ENCODE measurements at places on chromosomes 12 and 14.
A peak's percentile ranks its signal among the peaks of the same experiment; 100 is the strongest.

- no peak for DNase-seq
Measured at GRCh38 chr14:34211732-34212131, 250.3 kb downstream of the SPTSSA start.

DNA sequence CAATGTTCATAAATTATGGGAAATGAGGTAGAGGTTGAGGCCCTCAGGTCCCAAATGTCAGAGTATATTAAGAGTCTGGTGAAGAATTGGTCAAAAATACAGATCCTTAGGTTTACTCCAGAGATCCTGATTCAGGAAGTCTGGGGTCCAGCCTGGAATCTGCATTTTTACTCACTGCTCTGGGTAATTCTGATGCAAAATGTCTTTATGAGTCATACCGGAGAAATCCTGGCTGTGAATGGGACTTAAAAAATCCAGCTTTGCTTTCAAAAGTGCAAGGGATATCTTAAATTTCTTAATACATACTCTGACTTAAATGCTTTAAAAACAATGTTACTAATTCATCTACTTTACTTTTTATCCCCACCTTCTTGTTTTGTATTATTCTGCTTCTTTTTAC is 74.5 kb downstream of the FERMT2 start:
- no peak for DNase-seq

- DNase-seq, result no peak
Measured at GRCh38 chr12:113070117-113070906, 13.8 kb downstream of the DTX1 start.

DNA sequence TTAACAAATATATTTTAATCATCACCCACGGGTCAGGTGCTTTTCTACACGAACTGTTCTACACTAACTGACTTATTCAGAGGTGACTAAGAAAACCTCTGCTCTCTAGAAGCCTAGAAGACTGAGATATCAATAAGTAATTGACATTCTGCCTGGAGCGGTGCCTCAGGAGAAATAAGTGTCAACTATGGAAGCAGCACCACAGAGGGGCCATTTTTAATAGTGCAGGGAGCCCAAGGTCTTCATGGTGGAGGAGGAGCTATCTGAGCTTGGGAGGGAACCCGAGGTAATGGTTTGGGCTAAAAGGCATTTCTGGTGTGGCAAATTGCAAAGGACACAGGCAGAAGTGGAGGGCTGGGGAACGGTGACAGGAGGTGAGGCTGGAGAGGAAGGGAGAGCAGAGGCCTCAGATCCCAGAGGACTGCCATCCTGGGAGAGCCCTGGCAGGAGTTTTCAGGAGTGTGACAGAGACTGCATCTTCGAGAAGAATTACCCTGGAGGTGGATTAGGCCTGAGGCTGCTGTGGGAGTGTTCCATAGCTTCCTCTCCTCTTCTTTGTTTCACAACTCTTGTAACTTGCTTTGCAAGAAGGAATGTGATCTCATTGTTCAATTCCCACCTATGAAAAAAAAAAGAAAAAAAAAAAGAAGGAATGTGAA is 123.1 kb downstream of the NPAS3 start:
- DNase-seq, result no peak

- no peak for DNase-seq
Measured at GRCh38 chr14:74562515-74563232, 49.4 kb downstream of the LTBP2 start.

DNA sequence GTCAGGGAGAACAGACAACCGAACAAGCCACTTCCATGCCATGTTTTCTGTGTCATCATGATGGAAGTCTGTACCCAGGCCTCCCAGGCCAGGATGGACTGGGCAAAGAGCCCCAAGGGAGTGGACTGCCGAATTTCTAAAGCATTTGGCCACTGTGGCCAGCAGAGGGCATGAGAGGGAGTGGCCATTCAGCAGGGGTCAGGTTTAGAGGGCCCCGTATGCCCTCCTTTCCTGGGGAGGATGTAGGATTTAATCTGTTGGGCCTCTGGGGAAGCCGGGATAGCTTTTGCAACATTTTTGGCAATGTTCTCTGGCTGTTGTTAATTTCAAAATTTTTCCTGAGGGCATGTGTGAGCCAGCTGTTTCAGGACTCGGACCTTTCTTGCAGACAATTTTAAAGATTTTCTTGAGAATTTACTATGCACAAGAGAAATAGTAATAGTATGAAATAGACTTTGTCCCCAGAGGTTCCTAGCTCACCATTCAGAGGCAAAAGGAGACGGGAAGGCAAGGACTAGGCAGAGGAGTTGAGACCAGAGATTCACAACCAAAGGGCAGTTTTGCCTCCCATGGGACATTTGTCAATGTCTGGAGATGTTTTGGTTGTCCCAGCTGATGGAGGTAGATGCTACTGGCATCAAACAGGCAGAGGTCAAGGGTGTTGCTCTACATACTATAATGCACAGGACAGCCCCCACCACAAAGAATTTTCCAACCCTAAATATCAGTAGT is 18.0 kb downstream of the ACACB start:
- peak; percentile 67 for DNase-seq

DNA sequence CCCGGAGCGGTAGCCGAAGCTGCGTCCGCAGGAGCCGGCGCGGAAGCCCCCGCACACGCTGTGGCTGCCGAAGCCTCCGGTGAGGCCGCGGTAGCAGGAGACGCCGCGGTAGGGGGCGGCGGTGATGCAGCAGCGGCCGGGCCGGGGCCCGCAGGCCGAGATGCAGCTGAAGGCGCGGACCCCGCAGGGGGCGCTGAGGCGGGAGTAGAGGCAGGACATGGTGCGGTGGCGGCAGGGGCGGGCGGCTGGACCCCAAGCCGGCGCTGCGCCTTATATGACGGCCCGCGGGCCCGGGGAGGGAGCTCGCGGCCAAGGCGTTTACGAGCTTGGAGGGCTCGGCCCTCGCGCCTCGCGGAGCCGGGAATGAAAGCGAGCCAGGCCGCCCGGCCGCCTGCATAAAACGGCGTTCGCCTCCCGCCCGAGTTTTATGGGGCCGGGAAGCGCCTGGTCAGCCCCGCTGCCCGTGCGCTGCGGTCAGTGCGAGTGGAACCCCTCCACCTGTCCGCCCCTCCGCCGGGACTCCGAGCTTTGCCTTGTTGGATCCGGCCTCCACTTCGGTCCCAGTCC is 16.0 kb upstream of the KRT86 start:
- DNase-seq, result no peak

DNA sequence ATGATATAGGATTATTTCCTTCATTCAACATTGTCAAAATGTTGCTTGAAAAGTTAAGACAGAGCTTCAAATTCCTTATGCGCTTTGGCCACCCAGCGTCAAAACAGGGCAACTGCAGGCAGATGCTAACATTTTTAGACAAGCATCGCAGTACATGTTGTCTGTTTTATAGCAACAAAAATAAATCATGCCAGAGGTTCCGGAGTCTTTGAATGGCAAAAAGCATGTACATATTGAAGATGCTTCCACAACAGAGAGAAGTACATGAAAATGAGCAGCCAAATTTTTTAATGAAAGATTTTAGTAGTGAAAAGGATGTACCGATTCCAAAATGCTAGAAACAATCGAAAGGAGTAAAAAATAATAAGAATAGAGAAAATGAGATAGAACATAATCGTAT is 49.8 kb upstream of the USP15 start:
- peak; percentile 18 for DNase-seq

DNA sequence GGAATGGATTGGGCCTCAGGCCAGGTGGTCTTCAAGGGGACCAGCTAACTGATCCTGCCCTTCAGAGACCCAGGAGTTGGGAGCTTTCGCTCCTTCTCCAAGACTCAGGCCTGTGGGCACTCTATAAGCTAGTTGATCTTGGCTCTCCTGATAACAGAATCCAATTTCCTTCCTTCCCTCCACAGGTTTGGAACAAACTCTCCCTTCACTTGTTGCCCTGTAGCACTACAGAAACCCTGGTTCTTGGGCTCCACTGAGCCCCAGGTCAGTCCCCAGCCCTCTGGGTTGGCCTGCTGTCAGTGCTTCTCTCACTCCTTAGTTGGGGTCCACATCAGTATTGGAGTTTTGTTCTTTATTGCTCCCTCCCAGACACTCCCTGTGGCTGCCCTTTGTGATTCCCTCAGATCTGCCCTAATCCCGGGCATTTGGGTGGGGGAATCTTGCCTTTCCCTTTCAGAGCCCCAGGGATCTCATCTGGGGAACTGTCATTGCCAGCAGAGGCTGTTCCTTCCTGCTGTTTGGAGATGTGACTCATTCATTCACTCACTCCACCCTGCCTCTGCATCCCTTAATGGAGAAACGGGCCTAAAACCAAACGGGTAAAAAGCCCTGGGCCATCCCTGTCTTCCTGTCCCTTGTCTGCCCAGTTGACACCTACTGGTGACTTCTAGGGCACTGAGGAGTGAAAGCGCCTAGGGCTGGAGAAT is 4.4 kb upstream of the GPD1 start:
- no peak for DNase-seq

DNA sequence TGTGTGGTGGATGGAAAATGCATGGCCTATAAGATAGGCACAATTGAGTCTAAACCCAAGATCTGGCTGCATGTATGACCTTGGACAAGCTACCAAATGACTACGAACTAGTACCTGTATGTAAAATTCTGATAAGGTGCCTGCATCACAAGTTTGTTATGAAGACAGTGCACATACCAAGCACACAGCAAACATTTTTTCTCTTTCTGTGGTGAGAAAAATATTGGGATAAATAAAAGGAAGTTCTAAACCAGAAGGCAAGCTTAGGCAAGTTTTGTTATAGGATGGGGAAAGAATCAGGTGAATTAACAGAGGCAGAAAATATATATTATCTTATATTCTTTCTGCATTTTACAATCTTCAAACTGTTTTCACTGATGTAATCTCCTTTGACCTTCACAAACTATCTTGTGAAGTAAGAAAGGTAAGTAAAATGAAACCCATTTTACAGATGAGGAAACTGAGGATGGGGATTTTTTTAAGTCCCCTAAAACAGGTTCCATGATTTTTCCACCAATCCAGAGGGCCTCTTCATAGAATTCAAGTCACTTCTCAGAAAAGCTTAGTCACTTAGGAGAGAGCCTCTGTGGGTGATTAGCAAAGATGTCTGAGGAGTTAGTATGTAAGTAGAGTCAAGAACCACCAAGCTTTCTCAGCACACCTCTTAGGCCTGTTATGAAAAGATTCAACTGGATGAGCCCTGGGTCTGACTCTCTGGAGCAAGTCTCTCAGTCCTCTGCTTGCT is 132.0 kb upstream of the RAP1B start:
- DNase-seq, result no peak

DNA sequence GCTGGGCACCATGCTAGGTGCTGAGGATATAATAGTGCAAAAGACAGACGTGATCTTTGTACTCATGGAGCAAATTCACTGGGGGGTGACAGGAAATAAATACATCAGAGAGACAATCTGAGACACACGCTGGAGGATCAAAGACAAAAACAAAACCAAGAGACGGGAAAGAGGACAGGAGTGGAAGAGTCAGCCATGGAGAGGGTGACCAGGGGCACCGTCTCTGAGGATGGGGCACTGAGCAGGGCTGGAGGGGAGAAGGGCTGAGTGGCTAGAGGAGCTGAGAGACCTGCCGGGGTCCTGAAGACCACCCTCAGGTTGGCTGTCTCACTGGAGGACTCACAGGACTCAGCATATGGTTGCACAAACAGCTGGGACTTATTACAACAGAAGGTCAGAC is 81.9 kb downstream of the TMEM132D start:
- no peak for DNase-seq

- no peak for DNase-seq
Measured at GRCh38 chr12:122323311-122324019, 57.2 kb upstream of the VPS33A start.

- no peak for DNase-seq
Measured at GRCh38 chr12:75322464-75322863, 7.7 kb downstream of the CAPS2 start.

GRCh38 chr14:103512701-103513611 is 9.7 kb downstream of the CKB start:
- DNase-seq, result peak; percentile 54

GRCh38 chr12:109797905-109798669 is 35.1 kb downstream of the TRPV4 start:
- no peak for DNase-seq

DNA sequence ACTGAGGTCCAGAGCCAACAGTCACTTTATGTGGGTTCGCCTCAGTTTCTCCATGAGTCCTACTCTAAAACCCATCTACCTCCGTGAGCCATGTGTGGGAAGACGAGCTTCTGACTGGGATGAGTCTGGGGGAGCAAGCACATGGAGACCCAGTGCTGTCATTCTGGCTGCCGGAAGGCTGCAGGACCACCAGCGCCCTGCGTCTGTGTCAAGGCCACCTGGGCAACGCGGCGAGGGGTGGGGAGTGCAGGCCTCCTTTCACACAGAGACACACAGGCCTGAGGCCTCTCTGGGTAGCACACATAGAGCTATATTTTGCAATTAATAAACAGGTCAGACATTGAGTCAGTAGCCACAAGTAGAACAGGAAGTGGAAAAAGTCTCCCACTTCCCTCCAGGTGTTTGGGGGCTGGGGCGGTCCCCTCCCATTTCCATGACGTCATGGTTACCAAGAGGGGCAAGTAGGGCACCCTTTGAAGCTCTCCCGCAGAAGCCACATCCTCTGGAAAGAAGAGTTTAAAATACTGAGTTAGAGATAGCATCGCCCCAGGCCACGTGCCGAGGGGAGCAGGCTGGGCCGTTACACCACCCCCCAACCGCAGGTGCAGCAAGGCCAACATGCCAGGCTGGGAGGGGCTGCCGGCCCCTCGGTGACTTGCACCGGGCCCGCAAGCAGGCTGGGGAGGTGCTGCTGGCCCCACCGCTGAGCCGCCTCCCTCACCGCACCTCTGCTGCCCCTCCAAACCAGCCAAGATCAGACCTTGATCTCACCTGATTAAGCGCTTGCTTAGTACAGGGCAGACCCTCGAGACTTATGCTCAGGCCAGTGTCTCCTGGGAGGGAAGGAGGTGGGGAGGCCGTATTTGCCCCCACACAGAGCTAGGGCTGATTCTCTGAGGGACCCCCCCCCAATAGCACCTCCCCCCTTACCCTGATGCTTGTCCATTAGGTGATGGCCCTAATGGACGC is 32.7 kb downstream of the DAD1 start:
- DNase-seq, result no peak

- DNase-seq, result no peak
Measured at GRCh38 chr12:63318933-63319332, 167.9 kb upstream of the AVPR1A start.

DNA sequence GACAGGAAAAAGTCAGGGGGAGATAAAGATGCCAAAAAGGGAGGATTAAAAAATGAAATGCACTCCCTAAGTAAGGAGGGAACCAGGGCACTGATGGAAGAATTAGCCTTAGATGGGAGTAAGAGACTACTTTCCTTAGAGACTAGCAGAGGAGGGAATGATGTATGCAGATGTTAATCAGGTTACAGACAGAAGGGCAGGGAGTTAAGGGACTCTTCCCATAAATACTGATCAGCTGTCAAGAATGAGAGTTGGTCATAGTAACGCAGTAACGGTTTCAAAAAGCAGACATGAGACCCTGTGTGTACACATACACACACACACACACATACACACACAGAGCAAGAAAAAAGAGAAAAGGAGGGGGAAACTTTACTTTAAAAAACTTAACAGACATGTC is 93.4 kb downstream of the PHLDA1 start:
- DNase-seq, result no peak

Measured in AG09319 (cell line).